Spleen (tissue), 13 donors: ENCODE measurements at places on chromosomes 7 and 10. TPM values are rescaled to one million over a fixed set of nuclear protein-coding genes. Genes with fewer than 3 reads are reported as not detected.
A peak's percentile ranks its signal among the peaks of the same experiment; 100 is the strongest.

FAM25G gene
- not detected for total RNA-seq

NKX2-3 gene
- 47.4 TPM for total RNA-seq

CLDN4 gene
- total RNA-seq = not detected

DNA sequence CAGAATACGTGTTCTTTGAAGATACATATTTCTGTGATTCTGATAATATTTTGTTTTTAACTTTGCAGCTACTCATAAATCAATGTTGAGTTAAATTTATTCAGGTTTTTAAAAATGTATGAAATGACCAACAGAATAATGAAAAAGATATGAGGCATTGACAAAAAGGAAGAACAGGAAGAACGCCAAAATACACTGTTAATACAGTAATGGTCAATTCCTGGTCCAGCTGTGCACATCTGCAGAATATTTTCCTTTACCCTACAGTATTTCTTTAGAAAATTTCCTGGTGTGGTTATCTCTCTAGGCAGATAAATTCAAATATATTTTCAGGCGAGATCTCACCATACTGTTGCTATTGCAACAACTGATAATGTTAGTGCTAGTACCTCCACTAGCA is 203.2 kb upstream of the DGKB start:
- H3K4me3 ChIP-seq = no peak overlapping the region
- DNase-seq = no peak
- H3K27ac ChIP-seq = no peak overlapping the region
- no peaks in the 10 kb centered on the region for H3K4me1 ChIP-seq
- no peaks in the 10 kb centered on the region for H3K27me3 ChIP-seq

GRCh38 chr7:1899951-1900762 is 230.1 kb downstream of the ELFN1 start:
- no peaks in the 10 kb centered on the region for H3K4me1 ChIP-seq
- peak; percentile 63 for DNase-seq
- no peak overlapping the region for H3K27ac ChIP-seq
- no peak overlapping the region for H3K4me3 ChIP-seq
- H3K36me3 ChIP-seq = peaks cover 16% of the 10 kb centered on the region
- H3K27me3 ChIP-seq = no peaks in the 10 kb centered on the region

GRCh38 chr10:36608251-36608650 is 517.1 kb upstream of the ANKRD30A start:
- H3K36me3 ChIP-seq = no peaks in the 10 kb centered on the region
- H3K4me3 ChIP-seq = no peak overlapping the region
- H3K27ac ChIP-seq = no peak overlapping the region
- DNase-seq = no peak
- no peaks in the 10 kb centered on the region for H3K27me3 ChIP-seq

DNA sequence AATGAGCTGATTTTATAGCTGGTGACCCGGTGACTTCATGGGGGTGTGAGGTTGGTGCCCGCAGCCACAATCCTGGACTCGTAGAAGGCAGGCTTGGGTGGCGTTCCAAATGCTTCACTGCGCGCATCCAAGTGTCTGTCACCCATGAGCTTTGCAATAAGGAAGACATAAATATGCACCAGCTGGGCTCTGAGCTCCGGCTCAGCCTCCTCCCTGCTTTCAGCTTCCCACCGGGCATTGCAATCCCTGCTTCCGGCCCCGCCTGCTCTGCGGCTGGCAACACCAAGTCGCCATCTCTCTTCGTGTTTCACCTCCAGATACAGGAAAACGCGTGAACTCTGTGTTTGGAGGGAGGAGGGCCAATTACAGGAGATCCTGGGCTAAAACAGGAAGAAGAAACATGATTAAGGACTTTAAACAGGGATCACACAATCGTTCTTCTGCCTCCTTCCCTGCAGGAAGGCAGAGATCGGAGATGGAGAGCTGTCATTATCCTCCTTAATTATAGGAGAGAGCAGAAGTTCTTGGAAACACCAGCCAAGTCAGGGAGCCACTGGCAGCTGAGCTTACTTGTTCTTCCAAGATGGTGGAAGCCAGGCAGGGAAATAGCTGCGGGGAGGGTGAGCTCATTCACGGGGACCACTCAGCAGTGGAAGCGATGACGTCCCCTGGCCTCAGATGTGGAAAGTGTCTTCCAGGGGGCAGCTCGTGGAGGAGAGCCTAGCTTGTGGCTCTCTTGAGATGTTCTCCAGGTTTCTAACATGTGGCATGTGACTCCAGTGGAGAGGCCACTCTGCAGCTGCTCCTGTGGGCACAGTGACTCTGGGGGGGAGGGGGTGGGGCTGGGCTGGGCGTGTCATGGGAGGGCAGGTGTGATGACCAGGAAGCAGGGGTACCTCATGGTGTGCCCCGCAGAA is 134.9 kb downstream of the CAMK1D start:
- no peaks in the 10 kb centered on the region for H3K27me3 ChIP-seq
- peaks cover 55% of the 10 kb centered on the region for H3K4me1 ChIP-seq
